ENCODE measurements at places on chromosomes 11 and 22. TPM values are rescaled to one million over a fixed set of nuclear protein-coding genes. Genes with fewer than 3 reads are reported as not detected.

ZP1 gene
- total RNA-seq = under 0.01 TPM

TSPAN18 gene
- 0.26 TPM for total RNA-seq

TRIM6 gene
- 8.6 TPM for total RNA-seq

DERL3 gene
- total RNA-seq = 0.50 TPM

SMC1B gene
- not detected for total RNA-seq

OR52M1 gene
- total RNA-seq = not detected

OMP gene
- total RNA-seq = 0.51 TPM

OR2AT4 gene
- total RNA-seq = not detected

APBB1 gene
- 73.7 TPM for total RNA-seq

ALDH3B2 gene
- total RNA-seq = not detected

SLC35F2 gene
- total RNA-seq = 9.8 TPM

MS4A3 gene
- not detected for total RNA-seq

LRRN4CL gene
- total RNA-seq = 31.5 TPM

MYO7A gene
- 0.26 TPM for total RNA-seq

CNTN5 gene
- not detected for total RNA-seq

TYR gene
- total RNA-seq = not detected

SYTL2 gene
- 39.8 TPM for total RNA-seq

MMP13 gene
- total RNA-seq = not detected

ZNF214 gene
- 9.9 TPM for total RNA-seq

CABP7 gene
- total RNA-seq = not detected

FAR1 gene
- 58.1 TPM for total RNA-seq

BIRC3 gene
- total RNA-seq = 3.3 TPM

C11orf52 gene
- 0.51 TPM for total RNA-seq

POU2AF3 gene
- 0.26 TPM for total RNA-seq

MS4A6E gene
- not detected for total RNA-seq

PKNOX2 gene
- total RNA-seq = 1.0 TPM

BACE1-AS gene
- total RNA-seq = 2.8 TPM

CNGA4 gene
- 0.17 TPM for total RNA-seq

MRGPRF gene
- total RNA-seq = 84.2 TPM

OR4A16 gene
- not detected for total RNA-seq

Measured in fibroblast of lung (primary cell).